ENCODE measurements at places on chromosomes 12 and 14.

- no peak for DNase-seq
Observed at GRCh38 chr12:65881348-65881961, 57.2 kb downstream of the HMGA2 start.

DNA sequence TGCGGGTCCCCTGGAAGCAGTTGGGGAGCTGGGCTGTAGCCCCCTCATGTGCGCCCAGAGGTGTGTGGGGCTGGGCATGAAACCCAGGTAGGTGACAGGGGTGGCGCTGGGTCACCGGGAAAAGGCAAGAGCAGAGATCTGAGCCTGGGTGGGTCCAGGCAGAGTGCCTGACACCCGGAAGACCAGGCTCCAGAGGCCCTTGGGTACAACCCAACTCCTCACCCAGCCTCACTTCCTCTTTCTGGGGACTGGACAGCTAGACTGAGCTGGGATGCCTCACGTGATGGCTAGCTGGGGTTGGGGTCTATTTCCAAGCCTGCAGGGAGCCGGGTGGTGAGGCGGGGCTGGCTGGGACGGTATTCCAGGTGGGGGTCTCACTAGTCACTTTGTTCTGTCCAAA lies 16.3 kb upstream of the CYP46A1 start:
- no peak for DNase-seq

GRCh38 chr12:77299910-77300669 lies 234.7 kb upstream of the E2F7 start:
- no peak for DNase-seq

DNA sequence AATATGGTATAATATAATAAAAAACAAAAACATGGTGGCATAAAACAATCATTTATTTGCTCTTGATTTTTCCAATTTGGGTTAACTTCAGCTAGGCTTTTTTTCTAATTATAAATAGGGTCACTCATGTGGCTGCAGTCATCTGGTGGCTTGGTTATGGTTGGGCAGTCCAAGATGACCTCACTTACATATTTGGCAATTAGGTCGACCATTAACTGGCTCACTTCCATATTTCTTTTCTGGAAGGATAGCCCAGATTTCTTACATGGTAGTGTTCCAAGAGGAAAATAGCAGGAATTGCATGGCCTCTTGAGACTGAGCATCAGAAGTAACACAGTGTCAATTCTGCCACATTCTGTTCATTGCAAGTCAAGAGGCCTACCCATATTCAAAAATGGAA lies 153.4 kb downstream of the FUT8 start:
- no peak for DNase-seq

GRCh38 chr14:69713209-69713781 lies 53.6 kb upstream of the SRSF5 start:
- no peak for DNase-seq

- no peak for DNase-seq
Observed at GRCh38 chr12:104502217-104502616, 45.5 kb downstream of the CHST11 start.

- DNase-seq = no peak
Observed at GRCh38 chr14:79552778-79553177, 658.5 kb downstream of the DIO2 start.

DNA sequence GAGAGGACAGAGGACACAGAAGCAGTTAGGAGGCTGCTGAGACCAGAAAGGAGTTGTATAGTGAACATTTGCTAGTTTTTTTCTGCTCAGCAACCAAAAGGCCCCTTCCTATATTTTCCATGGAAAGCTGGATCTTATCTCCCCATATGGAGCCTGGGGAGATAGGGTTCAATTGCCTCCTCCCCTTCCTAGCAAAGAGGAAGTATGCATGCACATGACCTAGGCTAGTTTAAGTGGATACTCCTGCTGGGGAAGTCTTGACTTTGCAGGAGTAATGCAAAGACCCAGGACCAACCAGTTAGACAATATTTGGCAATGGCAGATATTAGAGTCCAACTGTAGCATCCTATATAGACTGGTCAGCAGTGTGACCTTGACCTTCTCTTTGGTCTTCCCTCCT lies 15.1 kb downstream of the CHD8 start:
- no peak for DNase-seq

DNA sequence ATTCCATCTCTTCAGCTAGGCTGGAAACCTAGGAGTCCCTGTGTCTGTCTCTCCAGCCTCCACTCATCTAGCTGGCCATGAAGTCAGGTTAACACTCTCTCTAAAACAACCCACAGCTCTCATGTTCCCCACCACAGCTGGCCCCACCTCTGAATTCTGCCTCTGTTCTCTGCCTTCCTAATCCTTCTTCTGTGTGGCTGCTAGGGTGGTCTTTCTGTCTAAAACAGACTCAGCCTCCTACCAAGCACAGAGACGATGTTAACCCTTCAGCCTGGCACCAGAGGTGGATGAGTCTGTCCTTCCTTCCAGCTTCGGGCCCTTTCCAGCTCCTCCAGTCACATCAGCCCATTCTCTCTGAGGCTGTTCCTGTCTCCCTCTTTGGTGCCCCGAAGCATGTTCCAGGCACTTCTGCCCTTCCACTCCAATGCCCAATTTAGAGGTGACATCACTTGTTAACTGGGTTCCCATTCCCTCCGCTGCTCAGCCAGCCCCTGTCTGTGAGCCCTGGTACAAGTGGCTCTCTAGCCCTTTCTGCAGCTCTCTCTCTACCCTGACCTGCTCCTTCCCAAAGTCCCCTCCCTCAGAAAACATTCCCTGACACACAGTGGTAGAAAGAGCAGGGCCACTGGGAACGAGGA lies 9.1 kb downstream of the FIGNL2 start:
- no peak for DNase-seq

DNA sequence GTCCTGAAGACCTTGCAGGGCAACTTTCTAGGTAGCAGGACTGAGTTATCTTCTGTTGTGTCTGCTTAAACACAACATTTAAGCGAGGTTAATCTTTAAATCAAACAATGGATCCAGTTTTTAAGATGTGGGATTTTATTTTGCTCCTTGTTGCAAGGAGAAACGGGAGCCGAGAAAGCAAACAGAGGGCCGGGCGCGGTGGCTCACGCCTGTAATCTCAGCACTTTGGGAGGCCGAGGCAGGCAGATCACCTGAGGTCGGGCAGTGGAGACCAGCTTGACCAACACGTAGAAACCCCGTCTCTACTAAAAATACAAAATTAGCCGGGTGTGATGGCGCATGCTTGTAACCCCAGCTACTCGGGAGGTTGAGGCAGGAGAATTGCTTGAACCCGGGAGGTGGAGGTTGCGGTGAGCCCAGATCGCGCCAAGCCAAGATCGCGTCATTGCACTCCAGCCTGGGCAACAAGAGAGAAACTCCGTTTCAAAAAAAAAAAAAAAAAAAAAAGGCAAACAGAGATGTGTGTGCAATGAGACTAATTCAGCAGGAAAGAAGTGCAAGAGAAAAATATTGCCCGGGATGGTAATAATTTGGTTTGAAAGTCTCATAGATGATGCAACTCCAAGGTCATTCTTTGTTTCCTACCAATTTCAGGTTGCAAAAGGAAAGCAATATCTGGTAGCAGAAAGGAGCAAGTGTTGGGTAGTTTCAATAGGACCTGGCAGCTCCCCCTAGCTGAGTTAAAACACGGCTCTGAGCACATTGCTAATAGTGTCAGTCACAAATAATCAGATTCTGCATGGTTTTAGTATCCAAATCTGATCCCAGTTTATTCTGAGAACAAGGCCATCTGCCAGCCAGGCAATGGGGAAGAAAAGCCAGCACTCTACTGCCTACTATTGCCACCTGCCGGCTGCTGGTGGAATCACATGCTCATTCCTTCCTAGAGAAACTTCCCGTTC lies 141.4 kb downstream of the PPM1H start:
- DNase-seq = peak; percentile 50

DNA sequence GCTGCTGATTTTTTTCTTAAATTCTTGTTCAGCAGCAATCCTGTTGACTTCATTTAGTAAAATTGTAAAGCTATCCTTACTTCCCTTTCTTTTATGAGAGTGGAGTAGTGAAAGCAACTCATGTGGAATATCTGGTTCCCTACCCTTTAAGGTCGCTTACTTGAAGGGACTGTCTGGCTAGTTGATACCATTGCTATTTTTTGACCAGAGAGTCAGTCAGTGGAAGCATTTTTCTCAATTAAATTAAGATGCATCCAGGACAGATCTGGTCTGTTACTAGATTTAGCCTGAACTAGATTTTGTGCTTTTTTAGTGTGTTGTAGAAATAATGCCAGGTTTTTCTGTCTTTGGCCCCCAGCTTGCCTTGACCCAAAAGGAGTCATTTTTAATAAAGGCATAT lies 18.0 kb downstream of the TTC8 start:
- DNase-seq = no peak

DNA sequence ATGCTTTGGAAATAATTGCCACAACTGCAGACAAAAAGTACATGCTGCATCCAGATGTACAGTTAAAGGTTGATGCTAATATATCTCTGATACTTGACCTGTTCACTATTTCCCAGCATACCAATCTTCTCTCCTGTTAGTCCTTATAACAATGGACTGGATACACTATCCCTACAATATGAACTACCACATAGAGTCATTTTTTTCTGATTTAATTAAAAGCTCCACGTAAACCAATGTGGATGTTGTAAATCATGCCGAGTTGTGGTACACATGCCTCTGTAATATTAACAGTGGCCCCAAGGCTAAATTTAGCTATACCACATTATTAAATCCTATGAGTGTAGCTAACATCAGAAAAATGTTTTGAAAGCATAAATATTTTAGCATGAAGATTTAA lies 469.1 kb upstream of the RPL10L start:
- DNase-seq = no peak

DNA sequence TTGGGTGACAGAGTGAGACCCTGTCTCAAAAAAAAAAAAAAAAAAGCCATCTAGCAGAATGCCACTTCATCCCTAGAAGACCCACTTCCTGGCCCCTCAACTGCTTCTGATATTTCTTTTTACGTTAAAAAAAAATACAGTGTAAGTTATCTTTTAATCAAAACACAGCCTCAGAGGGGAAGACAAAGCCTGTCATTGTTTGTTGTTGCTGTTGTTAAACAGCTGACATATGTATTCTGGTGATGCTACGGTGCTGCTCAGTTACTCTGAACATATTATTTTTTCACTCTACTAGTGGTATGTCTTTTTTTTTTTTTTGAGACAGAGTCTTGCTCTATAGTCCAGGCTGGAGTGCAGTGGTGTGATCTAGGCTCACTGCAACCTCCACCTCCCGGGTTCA lies 75.4 kb downstream of the PAPLN start:
- DNase-seq = no peak

DNA sequence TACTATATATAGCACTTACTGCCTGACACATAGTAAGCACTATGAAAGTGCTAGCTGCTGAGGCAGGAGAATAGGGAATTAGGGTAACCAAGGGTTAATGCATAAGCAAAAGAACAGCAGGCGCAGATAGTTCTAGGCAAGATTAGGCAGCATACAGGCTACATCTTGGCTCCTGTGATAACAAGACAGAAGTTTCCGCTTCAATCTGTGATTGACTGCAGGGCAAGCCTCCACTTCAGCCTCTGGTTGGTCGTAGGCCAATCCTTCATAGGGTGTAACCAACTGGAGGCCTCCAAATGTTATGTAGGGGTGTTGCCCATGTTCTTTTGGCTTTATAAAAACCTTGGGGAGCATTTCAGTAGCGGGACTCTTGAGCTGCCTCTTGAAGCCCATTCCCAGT lies 46.9 kb downstream of the KLHL28 start:
- DNase-seq = no peak

DNA sequence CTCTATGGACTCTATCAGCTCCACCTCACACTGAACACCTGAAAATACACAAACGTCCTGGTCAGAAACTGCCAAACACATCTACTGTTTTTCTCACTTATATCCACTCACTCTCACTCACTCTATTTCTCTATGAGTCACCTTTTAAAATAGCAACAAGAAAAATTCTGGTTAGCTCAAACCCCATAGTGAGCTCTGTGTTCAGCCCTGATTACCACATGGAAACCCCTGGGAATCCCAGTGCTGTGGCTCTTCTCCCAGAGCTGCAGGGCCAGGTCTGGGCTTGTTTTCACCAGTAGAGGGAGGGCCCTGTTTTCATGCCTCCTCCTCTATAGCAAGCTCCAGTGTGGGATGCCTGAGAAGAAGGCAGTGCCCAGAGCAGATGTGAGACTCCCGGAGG lies 1126.1 kb downstream of the TMEM121 start:
- DNase-seq = no peak

DNA sequence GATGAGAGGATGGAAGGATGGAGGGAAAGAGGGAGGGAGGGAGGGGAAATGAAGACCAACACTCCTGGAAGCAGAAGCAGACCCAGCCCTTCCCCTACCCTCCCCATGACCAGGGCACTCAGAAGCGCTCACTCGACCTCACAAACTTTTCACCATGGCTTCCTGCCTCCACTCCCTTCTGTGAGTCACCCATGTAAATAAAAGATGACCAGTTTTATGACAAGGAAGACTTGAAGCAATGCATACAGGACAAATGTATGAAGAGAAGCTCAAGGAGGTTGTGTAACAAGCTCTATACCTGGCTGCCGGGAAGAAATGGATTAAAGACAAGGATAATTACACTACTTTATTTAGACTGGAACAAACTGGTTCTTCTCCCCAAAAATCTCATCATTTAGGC lies 63.8 kb downstream of the CDC42BPB start:
- no peak for DNase-seq

GRCh38 chr12:106452309-106452708 lies 94.8 kb downstream of the POLR3B start:
- no peak for DNase-seq

DNA sequence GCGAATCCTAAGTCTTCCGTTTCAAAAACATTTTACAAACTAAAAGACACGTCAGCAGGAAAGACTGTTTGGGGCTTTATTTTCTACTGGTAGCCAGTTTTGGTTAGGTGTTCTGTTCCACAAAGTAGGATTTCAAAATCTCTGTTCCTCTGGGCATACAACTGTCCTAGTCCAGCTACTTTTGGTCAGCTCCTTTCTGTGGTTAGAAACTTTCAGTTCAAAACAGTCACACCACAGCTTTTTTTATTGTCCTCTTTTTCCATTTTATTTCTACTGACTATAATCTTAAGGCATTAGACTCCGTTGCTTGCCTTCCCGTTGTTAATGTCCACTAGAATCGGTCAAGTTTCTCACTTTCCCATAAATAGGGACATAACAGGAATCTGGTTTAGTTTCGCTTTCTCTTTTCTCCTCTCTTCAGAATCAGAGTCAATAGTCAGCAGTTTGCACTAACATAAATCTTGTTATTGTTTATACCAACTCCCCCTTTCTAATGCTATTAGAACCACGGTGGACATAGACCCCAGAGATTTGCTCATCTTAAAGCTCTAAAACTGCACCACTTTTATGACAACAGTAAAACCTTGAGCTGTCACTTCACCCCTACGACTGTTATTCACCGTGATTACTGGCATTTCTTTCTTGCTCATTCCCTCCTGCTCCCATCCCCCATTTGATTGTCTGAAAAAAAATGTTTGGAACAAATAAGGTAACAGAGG lies 41.5 kb upstream of the NPAS3 start:
- DNase-seq = no peak

Measured in activated CD8-positive, alpha-beta memory T cell treated with anti-CD3 and anti-CD28 coated beads for 48 hours (primary cell).